Immature natural killer cell (primary cell): ENCODE measurements at places on chromosomes 6 and 20. TPM values are rescaled to one million over a fixed set of nuclear protein-coding genes. Genes with fewer than 3 reads are reported as not detected.

GSTA2 gene
- polyA plus RNA-seq = not detected

GRCh38 chr20:57612916-57613315, 7.3 kb downstream of the ZBP1 start:
- H3K27ac ChIP-seq = no peak overlapping the region
- H3K4me1 ChIP-seq = peaks cover 9% of the 10 kb centered on the region
- H3K27me3 ChIP-seq = peaks cover 8% of the 10 kb centered on the region
- DNase-seq = no peak

DNA sequence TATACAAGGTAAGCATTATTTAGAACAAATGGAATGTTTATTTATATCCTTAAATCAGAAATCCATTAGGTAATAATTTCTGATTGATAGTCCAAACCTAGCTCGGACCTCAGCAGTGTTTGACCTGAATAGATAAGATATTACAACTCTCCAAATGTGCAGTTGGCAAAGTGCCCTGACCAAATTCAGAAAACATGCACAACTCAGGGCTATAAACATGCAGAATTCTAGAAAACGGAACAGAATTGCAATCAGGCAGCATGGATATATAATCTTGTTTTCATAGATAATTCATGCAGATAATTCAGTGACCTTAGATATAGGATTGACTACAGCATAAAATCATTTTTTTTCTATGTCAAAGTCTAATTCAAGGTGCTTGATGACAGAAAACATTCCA, 626.6 kb upstream of the CITED2 start:
- no peaks in the 10 kb centered on the region for H3K27me3 ChIP-seq
- H3K36me3 ChIP-seq = no peaks in the 10 kb centered on the region
- H3K4me3 ChIP-seq = no peak overlapping the region
- H3K27ac ChIP-seq = no peak overlapping the region

- no peaks in the 10 kb centered on the region for H3K36me3 ChIP-seq
- peaks cover 89% of the 10 kb centered on the region for H3K4me1 ChIP-seq
- peak overlapping the region; percentile 69 for H3K4me3 ChIP-seq
- DNase-seq = peak; percentile 9
- H3K27me3 ChIP-seq = no peaks in the 10 kb centered on the region
Measured at GRCh38 chr6:136751522-136751956, 40.7 kb downstream of the MAP3K5 start.

GPR6 gene
- polyA plus RNA-seq = not detected

C20orf144 gene
- 0.22 TPM for polyA plus RNA-seq

GRCh38 chr20:37366743-37367142, 20.8 kb downstream of the SRC start:
- no peak overlapping the region for H3K27ac ChIP-seq
- no peak for DNase-seq
- peaks cover 4% of the 10 kb centered on the region for H3K27me3 ChIP-seq

DNA sequence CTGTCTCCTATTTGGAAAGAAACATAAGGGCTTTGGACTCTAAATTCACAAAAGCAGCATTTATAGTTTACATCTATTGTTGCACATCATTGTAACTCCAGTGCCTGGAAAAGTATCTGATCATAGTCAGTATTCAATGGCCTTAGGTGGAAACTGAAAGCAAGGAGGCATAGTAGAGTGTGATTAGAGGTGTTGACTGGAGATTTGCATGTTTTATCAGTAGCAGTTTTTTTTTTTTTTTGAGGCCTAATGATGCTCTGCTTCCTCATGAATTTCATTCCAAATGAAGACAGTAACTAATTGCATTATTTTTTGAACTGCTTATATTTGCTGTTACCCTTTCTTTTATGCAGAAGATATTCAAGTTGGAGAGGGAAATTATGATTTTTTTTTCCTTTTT, 213.2 kb upstream of the FLRT3 start:
- H3K27me3 ChIP-seq = no peaks in the 10 kb centered on the region
- no peak for DNase-seq
- no peak overlapping the region for H3K27ac ChIP-seq
- no peaks in the 10 kb centered on the region for H3K36me3 ChIP-seq
- no peak overlapping the region for H3K4me3 ChIP-seq
